Activated CD4-positive, alpha-beta T cell treated with anti-CD3 and anti-CD28 coated beads, Interleukin-2, amount 50 U/mL, for 1 hour (primary cell): ENCODE measurements at places on chromosomes 4 and X.

- DNase-seq: no peak
Observed at GRCh38 chr4:30718021-30718542, 2.1 kb upstream of the PCDH7 start.

DNA sequence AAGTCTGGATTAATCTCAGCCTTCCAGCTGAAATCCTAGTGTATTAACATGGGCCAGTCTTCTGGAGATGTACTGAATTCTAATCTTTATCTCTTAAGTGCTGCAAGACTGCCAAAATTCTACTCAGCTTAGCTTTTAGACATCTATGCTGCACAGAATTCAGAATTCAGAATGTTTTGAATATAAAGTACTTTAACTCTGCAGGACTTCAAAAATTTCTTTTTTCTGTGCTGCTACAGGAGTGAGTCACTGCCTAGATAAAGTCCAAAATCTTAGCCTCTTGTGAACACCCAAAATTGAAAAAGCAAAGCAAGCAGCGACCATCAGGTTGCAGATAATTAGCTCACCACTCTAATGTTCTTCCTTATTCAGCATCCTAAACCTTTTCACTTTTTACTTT is 1092.6 kb upstream of the PCDH10 start:
- DNase-seq: no peak

DNA sequence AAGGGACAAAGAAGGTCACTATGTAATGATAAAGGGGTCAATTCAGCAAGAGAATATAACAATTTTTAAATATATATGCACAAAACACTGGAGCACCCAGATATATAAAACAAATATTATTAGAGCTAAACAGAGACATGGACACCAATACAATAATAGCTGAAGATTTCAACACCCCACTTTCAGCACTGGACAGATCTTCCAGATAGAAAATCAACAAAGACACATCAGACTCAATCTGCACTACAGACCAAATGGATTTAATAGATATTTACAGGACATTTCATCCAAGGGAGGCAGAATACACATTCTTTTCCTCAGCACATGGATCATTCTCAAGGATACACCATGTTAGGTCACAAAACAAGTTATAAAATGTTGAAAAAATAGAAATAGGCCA is 111.4 kb downstream of the SOX3 start:
- no peak for DNase-seq

DNA sequence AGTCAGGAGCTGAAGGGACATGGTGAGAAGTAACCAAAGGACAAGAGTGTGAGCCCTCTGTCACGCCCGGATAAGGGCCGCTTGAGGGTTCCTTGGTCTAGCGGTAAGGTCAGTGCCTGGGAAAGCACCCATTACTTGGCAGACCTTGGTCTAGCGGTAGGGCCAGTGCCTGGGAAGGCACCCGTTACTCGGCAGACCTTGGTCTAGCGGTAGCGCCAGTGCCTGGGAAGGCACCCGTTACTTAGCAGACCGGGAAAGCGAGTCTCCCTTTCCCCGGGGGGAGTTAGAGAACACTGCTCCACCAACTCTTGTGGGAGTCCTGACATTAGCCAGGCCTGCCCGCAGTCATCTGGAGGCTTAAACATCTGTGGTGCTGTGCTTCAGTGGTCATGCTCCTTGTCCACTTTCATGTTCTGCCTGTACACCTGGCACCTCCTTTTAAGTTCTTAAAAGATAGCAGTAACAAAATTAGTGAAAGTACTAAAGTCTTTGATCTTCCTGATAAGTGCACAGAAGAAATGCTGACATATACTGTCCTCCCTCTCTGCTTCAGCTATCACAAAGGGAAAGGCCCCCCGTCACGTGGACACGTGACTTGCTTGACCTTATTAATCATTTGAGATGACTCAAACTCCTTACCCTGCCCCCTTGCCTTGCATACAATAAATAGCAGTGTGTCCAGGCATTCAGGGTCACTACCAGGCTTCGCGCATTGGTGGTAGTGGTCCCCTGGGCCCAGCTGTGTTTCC is 9.3 kb upstream of the SEC24B start:
- no peak for DNase-seq

GRCh38 chr4:135770505-135770904 is 1568.9 kb upstream of the PABPC4L start:
- DNase-seq: no peak

- DNase-seq: no peak
Observed at GRCh38 chr4:160142579-160142978, 1039.7 kb downstream of the RAPGEF2 start.

DNA sequence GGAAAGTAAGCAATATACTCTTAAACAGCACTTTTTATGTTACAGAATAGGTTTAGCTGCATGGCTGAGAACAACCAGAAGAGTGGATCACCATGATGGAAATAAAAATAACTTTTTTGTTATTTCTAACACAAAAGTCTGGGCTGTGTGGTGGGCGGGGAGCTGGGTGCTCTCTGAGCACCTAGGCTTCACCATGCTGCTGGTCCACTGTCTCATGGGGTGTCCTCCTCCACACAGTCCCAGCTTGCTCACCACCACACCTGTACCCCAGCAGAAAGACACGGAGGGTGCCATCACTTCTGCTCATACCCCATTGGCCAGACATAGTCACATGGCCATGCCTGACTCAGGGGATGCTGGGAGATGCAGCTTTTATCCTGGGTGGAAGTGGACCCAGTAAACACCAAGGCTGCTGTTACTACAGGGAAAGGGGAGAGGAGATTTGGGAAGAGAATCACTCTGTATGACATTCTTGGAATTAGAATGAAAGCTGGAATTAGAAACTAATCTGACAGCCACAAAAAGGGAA is 45.0 kb downstream of the CPZ start:
- DNase-seq: no peak

GRCh38 chr4:106021737-106022410 is 126.6 kb downstream of the NPNT start:
- DNase-seq: no peak

DNA sequence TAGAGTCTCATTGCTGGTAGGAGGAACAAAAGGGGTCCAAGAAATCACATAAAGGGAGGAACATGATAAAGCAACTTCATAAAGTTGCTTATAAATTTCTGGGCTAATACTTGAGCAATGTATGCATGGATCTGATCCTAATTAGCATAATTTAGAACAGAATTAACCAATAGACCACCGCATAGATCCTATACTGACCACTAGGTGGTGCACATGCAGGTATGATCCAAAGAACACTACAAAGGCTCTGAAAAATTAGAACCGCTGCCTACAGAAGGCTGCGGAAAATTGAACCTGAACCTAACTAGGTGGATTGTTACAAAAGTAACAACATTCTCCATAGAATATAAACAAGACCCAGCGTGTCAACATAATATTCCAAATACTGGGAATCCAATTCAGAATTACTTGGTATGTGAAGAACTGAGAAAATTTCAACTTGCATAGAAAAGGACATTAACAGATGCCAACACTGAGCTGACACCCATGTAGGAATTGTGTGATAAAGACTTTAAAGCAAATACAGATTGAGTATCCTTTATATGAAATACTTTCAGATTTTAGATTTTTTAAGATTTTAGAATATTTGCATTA is 23.3 kb downstream of the BRCC3 start:
- DNase-seq: peak; percentile 8

DNA sequence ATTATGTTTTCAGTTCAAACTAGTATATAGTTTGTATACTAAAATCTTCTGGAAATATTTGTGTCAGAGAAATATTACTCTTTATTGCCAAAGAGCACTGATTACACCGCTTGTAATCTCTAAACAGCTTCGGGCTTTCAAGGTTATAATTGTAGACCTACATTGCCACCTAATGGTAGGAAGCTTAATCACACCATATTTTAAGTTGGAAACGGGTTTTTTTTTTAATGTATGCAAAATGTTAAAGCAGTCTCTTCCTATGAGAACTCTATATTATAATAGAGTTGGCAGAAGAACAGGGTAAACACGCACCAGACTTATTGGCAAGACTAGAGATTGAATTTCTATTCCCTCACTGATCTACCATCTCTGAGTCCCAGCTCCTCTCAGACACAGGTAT is 19.5 kb upstream of the NFXL1 start:
- no peak for DNase-seq

DNA sequence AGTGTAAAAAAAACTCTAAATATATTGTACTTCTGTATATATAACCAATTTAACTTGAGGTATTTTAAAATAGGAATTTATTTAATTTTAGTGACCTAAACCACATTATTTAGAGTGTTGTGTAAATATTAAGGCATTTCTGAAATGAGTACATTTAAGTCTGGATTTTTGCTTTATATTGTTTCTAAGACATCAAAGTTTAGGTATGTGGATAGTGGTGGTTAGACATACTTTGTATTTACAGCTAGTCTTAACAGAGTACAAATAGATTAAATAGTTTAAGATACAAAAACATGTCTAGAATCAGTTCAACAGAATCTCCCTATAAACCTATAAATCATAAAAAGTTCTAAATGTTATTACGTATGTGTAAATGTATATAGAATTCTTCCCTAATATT is 588.5 kb downstream of the TRIML1 start:
- no peak for DNase-seq

- DNase-seq: no peak
Observed at GRCh38 chr4:37953620-37954293, 6.4 kb upstream of the PTTG2 start.

DNA sequence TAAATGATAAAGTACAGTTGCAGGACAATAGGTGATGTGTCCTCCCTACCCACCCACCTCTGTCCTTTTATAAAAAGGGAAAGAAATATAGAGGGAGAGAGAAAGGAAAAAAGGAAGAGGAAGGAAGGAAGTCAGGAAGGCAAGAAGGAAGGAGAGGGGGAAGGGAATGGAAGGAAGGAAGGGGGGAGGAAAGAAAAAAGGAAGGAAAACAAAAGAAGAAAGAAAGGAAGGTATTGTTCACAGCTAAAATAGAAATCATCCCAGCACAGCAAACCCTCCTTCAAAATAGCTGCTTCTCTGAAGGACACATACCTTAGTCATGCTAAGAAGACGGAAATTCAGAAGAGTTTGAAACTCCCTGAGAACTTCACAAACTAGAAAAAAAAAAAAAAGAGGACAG is 8.4 kb downstream of the NKX6-1 start:
- no peak for DNase-seq

GRCh38 chrX:130623518-130623917 is 221.7 kb downstream of the RBMX2 start:
- no peak for DNase-seq

DNA sequence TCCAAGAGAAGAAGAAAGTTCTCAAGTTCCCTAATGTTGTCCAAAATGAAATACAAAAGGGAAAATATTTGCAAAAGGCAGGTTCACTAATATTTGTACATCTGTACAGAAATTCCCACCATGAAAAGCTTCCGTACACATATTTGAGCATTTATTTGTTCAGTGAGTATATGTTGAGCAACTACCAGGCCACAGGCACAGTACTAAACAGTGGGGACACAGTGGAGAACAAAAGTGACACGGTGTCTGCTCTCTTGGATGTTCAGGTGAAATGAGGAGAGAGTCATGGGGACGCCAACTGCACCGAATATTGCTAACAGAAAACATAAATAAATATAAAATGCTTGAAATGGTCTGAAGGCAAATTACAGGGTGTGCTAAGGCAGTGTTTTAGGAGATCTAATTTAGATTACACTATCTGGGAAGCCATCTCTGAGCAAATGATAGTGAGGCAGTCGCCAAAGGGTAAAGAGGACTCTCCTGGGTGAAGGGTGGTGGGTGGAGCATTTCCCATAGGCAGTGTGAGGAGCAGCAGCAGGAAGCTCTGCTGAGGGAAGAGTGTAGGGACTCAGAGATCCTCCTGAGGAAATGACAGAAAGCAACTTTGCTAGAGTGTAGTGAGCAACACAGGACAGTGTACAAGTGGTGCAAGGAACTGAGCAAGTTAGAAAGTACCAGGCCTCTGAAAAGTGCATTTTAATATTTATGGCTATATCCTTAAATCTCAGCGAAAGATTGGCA is 375.2 kb downstream of the GALNTL6 start:
- no peak for DNase-seq

DNA sequence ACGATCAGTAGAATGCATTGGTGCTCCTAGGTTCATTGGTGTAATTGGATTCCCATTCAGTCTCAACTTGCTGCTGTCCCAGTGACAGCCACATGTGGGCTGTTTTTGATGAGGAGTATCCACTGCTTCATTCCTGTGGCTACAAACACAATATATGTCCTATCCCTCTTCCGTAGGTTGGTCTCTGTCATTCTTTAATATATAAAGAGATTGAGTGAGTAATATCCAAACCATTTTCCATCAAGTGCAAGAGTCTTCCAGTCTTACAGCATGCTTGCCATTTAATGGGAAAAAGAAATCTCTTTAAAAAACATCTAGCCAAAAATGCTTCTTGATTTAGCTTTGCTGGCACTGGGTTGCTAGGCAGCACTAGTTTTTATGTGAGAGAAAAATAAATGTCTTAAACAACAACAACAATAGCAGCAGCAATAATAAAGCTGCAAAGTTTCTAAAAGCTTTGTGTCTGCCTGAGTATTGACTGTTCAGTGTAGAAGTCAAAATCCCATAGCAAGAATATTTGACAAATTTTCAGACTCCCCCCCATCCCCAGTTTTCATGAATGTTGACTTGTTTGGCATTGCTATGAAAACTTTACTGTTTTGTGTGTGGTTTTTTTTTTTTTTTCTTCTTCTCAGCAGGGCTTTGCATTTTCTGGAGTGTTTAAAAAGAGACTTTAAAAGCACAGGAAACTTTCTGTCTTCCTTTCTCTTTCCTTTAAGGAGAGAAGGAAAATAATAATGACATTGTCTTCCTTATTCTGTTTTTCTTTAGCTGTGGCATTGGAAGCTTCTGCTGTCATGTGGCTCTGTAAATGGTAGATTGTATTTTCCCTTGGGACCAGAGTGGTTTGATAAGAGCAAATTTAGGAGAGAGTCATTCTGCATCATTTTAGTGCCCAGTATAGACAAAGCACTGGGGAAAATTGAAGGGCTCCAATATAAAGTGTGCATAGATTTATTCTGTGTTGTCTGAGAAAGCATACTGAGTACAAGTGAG is 244.3 kb downstream of the ARHGAP10 start:
- DNase-seq: no peak

DNA sequence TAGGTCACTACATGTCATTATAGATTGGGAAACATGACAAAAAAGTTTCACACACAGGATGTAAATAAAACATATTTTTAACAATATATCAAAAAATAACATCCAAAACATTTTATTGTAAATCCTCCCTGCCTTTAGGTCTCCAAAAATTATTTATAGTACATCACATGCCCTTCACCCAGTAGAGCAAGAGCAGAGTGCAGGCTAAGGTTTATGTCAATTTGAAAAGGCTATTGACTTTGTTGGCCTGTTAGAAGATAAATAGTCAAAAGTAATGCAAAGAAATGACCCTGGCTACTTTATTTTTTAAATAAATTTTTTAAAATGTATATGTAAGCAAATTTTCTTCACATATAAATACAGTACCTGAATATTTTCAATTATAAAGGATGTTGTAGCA is 983.7 kb downstream of the RAB28 start:
- no peak for DNase-seq
